ENCODE measurements at places on chromosomes 12 and 14.

DNA sequence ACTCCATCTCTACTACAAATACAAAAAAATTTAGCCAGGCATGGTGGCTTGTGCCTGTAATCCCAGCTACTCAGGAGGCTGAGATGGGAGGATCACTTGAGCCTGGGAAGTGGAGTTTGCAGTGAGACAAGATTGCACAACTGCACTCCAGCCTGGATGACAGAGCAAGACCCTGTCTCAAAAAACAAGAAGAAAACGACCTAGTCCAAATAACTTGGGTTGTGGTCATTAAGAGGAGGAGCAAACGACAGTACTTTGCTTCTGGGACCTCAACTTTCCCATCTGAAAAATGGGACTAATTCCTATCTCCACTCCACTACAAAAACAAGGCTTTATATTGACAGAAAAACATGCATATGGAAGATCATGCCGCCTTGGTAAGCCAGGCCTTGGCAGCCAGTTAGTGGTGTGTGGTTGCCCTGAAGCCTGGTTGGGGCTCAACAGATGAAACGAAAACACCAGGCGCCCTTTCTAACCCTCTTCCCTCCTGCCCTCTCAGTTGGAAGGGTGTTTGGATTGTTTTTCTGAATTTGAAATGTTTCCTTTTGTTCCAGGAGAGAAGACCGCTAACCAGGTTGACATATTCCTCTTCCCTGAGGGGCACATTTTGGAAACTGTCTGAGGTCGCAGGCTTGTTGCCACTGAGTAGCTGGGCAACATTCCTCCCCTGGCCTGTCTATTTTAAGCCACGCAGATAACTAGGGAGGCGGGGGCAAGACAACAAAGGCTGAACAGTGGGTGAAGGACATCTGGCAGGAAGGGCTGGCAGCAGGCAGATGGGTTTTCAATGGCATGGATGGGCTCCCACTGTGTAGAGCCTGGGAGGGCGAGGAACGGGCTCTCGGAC is 13.7 kb upstream of the VPS37B start:
- DNase-seq: peak; percentile 44

GRCh38 chr14:63875311-63875710 is 22.5 kb downstream of the SYNE2 start:
- DNase-seq: no peak

DNA sequence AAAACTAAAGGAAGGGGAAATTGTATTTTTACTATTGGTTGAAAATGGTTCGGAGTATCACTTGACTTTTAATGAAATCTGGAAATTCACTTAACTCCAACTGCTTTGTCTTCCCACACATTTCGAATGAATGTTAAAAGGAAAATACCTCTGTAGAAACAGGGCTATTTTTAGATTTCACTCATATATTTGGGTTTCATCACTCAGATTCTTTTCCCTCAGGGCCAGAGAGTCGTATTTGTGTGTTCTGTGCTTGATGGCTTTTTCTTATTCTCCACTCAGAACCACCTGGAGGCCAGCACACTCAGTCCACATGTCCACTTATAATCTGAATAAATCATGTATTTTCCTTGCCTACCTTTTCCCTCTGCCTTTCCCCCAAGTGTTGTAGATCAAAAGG is 40.0 kb downstream of the DAAM1 start:
- DNase-seq: no peak

DNA sequence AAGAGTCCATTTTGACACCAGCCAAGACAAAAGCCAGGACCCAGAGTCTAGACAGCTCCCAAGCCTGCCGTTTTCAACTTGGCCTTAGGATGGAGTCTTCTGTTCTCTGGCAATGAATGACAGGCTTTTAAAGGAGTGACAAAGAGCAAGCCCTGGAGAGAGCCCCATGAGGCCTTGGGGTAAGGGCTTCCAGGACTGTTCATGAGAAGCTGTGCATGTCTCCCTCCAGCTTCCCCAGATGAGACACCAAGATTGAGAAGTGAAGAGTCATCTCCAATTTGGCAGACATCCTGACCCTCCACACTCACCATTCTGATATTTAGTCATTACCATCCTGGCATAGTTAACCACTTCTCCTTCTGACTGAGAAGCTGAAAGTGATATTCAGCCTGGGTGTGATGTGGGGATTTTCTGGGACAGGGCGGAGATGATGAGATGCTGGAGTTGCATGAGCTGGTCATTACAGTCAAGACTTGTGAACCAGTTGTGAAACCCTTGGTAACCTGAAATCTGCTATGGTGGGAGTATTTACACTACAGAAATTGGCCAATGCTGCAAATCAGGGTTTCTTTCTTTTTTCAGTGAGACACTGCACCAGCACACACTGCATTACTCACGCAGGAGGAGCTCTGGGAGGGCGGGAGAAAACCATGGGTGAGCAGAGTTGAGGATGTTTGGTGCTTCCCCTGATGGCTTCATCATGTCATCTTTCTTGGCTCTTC is 77.8 kb downstream of the VCPKMT start:
- peak; percentile 67 for DNase-seq

DNA sequence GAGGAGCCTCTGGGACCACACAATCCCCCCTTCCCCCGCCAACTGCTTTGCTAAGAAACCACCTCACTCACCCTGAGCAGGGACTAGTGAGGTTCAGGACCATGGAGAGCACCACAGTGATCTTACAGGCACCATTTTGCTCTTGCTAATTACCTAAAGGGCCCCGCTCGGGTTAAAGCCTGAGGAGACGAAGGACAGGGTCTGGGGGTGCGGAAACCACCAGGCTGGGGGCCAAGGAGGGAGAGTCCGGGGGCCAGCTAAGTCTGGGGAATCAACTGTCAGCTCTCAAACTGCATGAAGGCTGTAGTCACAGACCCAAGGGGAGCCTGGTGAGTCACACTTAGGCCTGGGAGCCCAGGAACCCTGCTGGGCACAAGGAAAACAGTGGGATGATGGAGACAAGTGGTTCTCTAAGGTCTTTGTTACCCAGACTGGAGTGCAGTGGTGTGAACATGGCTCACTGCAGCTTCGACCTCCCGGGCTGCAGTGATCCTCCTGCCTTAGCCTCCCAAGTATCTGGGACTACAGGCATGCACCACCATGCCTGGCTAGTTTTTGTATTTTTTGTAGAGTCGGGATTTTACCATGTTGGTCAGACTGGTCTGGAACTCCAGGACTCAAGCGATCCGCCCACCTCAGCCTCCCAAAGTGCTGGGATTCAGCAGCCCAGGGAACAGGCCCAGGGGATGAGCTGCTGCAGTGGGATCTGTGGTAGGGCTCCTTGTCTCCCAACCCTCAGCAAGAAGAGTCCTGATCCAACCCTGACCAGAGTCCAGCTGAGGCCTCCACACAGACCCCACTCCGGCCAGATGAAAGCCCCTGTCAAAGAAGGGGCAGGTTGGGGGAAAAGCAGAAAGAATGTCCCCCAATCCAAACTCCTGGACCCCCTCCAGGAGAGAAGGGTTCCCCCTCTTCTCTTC is 98.8 kb downstream of the CALM1 start:
- no peak for DNase-seq

Data from occipital lobe (tissue), 3 donors.